MV-4-11 (cell line): ENCODE measurements at places on chromosomes 11 and 22.

DNA sequence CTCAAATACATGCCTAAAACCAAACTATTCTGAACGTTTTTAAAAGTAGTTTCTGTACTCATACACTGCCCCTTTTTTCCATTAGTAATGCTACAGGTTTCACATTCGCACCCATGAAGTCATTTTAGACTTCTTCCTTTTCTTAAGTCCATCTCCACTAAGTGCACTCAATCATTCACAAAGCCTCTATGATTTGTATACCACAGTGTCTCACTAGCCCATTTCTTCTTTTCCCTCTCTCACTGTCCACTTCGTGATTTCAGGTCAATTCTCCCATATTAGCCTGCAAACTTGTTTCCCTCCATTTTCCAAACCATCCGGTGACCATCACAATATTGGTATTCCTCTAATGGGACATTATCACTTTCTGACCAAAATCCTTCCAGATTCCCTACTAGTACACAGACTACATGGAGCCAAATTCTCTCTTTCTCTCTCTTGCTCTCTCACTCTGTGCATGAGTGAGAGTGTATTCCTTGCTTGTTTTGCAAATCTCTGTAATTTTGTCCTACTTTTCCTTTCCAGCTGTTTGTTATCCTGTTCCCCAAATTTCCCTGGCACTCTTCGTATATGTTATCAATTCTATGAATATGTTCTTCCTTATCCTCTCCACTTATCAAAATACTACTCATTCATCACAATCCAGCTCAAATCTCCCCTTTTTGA, 3.4 kb upstream of the ZC3H12C start:
- peak; percentile 43 for DNase-seq

DNA sequence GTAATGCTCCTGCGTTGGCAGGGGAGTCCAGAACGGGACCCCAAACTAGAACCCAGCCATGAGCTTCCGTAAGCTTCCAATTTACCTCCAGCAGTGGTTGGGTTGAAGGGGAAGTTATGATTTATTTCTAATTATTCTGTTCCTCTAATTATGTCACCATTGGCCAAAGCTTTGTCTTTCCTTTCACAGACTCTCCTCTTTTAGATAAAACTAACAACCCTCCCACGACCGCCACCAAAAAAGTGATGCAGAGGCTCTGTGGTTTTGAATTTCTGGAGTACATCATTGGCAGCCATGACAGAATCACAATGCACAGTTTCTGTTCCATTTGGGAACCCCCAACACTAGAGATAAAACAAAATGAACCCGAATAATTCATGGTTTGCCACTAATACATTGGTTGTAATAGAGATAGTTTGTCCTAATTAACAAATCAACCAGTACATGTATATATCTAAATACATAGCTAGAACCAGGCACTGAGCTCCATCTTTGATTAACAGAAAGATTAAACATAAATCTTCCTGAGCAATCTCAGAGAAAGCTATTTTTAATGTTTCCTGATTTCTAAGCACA, 64.3 kb downstream of the ETS1 start:
- DNase-seq = no peak

DNA sequence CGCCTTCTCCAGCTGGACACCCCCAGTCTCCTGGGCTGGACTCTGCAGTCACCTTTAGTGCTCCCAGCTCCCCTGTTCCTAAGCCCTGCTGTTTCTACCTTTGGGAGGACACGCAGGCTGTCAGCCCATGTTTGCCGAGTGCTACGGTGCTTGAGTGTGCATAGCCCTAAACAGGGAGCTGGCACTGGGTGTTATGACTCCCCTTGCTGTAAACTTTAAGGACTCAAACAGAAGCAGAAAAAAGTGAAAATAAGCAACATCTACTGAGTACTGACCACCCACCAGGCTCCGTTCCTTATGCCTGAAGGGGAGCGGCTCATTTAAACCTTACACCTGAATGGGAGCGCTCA, 7.3 kb upstream of the APOBEC3B start:
- DNase-seq = no peak

GRCh38 chr11:48049036-48049435, 68.7 kb downstream of the PTPRJ start:
- DNase-seq = no peak

- DNase-seq = no peak
Observed at GRCh38 chr11:125341676-125342075, 154.4 kb downstream of the FEZ1 start.

- DNase-seq = no peak
Observed at GRCh38 chr11:10909141-10909883, 51.5 kb upstream of the ZBED5 start.

DNA sequence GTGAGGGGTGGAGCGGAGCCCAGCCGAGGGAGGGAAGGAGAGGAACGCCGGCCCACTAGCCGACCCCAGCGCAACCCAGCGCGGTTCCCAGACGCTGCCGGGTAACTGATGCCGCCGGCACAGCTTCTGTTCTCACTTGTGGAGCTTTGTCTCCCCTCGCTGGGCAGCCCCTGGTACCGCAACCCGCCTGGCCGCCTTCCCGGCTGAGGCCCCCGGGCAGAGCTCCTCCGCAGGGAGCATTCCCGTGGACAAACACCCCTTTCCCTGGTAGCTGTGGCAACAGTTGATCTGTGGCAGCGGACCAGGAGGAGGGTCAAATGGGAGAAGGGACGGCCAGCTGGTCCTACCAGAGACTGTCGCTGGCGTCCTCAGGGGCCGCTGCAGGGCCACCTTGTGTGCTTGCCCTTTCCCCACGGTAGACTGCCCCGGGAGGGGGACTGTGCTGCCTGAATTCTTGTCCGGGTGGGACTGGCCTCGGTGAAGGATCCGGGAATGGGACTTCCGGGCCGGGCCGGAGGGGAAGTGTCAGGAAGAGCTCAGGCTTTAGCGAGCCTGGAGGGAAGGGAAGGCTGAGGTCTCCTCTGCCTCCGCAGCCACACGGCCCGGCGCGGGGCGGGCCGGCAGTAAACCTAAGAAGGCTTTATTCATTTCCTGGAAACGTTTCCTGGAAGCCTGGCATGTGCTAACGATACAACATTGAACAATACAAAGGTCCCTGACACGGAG, 468.0 kb downstream of the OPCML start:
- DNase-seq = no peak

DNA sequence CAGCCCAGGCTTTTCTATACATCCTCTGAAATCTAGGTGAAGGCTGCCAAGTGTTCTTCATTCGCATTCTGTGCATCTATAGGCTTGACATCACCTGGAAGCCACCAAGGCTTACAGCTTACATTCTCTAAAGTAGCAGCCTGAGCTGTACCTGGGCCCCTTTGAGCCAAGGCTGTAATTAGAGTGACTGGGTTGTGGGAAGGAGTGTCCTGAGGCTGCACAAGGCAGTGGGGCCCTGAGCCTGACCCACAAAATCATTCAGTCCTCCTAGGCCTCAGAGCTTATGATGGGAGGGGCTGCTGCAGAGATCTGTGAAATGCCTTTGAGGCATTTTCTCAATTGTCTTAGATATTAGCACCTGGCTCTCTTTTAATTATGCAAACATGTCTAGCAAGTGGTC, 33.0 kb upstream of the RDX start:
- DNase-seq = no peak

GRCh38 chr11:69219991-69220390, 64.3 kb downstream of the SMIM38 start:
- DNase-seq = no peak
